Right forelimb (tissue), 1 donor: ENCODE measurements at places on chromosomes 2 and 18.

DNA sequence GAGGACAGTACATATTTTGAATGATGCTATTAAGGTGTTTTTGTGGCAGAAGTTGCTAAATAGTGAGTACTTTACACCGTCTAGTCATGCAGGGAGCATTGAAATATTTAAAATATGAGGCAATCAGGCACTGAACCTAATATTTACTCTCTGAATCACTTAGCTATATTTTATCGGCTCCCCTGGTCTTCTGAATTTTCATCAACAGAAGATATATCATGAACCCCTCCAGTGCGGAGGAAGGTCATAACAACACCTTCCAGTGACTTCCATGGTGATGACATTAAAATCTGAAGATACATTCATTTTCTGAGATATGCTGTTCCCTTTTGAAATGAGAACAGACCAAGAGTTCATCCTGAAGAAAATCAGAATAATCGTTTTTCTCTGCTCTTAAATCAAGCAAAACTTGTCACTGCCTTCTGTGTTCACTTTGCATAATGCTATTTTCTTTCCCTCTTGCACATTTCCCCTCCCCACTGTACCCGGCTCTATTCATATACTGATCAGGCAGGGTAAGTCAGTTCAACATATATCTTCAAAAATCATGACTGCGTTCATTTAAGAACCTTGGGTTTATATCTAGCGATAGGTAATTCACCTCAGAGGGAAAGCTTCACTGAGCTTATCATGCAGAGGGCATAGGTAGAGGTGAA is 729.9 kb upstream of the GYPC start:
- no peak for DNase-seq

DNA sequence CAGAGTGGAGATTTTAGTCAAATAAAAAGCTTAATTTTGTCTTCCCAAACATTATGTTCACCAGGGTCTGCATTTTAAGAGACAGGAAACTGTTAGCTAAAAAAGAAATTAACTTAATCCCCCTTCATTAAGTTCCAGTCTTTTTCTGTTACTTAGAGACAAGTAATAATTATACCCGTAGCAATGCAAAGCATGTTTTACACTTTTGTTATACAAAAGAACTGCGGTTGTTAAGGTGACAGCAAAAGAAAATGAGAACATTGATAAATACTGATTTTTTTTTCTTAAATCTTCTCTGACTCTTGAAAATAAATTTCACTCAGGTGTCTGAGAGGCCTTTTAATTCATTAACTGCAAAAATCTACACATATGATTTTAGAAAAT is 101.4 kb downstream of the MEIS1 start:
- no peak for DNase-seq

GRCh38 chr2:8028981-8029380 is 652.9 kb upstream of the ID2 start:
- DNase-seq, result no peak

DNA sequence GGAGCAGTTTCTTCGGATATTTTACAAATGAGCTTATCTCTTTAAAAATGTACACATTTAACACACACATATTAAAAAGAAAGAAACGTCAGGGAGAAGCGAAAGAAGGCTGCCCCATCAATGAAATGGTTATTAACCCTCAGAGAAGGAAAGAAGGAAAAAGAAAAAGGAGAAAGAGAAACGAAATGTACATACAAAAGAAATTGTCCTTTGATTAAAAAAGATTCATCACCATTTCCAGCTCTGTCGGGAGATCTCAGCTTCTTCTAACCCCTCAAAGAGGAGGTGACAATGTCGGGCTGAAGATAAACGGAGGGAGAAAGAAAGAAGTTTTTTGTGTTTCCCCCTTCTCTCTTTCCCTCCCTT is 1.5 kb downstream of the IKZF2 start:
- no peak for DNase-seq

GRCh38 chr2:203940039-203940438 is 3.5 kb downstream of the ICOS start:
- DNase-seq, result no peak

- DNase-seq, result no peak
Observed at GRCh38 chr2:201313362-201313761, 43.8 kb downstream of the FLACC1 start.

DNA sequence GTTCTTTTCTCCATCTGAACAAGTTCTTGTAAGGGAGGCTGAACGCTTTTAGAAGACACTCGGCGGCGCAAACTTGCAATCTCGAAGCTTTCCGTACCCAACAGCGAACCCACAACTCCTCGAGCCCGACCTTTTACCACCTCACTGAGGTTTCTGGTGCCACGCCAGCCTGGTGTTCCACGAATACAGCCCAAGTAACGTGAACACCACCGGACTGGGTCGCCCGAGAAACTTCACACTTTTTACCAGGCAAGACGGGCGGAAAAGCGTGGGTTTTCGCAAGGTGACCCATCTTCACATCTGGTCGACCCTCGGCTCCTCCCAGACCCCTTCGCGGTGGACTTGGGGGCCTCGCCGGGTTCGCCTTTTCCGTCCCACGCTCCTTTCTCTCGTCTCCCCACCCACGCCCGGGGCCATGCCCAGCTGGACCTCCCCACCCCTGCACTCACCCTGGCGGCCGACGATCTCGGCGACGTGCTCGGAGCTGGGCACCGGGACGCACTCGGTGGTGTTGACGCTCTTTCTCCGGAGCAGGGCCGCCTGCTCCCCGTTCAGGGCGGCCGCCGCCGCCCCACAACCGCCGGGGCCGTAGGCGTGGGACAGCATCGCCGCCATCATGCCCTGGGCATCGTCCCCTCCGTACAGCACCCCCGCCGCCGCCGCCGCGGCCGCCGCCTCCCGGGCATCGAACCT is 1.2 kb downstream of the MEX3C start:
- peak; percentile 77 for DNase-seq

DNA sequence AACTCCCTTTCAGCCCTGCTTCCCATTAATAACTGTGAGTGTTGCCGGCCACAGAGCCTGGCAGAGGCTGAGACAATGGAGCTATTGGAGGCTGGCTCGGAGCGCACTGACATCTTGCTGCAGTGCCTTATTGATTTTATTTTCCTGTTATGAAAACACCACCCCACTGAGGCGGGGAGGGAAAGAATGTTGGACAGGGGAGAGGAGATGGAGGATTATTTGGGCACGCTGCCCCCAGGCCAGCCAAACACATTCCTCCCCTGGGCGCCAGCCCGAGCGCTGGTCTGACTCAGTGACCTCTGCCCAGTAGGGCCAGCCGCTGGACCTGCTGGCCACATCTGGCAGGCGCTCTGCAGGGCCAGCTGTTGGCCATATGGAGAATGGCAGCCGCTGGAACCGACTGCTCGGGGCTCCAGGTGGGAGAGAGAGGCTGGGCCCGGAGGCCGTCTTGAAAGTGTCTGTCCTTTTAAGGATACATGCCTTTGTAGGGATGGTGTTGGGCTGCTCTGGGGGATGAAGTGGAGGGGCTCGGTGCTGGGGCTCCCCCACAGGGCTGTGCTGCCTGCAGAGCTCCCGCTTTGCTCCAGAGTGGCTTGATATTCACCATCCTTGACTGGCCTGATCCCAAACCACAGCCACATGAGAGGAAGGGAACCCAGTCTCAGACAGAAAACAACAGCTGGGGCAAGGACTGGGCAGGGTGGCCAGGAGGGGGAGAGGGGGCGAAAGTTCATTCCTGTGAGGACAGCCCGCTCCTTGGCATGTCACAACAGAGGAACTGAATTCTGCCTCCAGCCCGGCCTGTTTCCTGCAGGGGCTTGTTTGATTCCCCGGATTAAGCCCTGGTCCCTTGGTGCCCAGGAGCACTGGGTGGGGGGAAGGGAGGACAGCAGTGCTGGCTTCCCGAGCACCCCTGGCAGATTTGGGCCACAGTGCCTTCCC is 179.0 kb downstream of the KLHL29 start:
- peak; percentile 74 for DNase-seq

- no peak for DNase-seq
Observed at GRCh38 chr2:11788461-11789124, 42.2 kb downstream of the LPIN1 start.

- DNase-seq, result no peak
Observed at GRCh38 chr2:48588745-48589144, 28.9 kb upstream of the GTF2A1L start.

DNA sequence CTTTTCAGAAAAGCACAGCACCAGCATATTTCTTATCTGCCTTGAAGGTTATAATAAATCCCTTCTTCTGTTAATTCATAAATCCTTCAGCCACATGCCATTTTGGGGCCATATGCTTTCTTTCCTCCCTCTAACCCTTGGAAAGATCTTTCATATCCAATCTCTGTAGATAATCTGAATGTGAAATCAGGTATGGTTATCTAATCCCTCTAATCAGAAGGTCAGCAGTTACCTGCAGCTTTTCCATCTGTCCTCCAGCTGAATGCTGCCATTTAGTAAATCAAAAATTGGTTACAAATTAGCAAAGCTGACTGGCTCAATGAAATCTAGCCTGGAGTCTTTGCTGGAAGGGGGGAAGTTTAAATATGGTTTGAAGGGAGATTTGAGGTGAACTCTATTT is 230.5 kb downstream of the PIK3C3 start:
- DNase-seq, result no peak

DNA sequence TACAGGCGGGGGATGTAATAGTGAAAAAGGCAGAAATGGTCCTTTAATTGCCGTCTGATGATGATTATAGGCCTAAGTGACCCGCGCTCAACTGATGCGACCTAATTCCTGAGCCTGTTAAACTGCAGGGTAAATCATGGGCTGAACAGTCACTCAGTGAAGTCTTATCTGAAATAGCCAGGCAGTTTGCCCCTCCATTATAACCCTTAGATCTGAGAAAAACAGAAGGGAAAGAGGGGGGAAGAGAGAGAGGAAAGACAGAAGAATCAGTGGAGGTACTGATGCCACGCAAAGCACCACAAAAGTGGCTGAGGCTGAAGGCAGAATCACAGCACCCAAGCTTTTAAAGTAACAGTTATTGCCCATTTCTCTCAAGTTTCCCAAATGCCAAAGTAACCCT is 73.1 kb upstream of the DNMT3A start:
- no peak for DNase-seq

- no peak for DNase-seq
Observed at GRCh38 chr2:31428001-31428418, 13.5 kb upstream of the XDH start.

GRCh38 chr18:76357174-76357573 is 137.9 kb downstream of the ZNF516 start:
- no peak for DNase-seq

- DNase-seq, result no peak
Observed at GRCh38 chr2:238966072-238966937, 118.4 kb downstream of the TWIST2 start.

GRCh38 chr18:34339155-34339554 is 114.4 kb upstream of the NOL4 start:
- DNase-seq, result no peak

GRCh38 chr2:119028327-119029174 is 86.6 kb downstream of the MARCO start:
- no peak for DNase-seq

DNA sequence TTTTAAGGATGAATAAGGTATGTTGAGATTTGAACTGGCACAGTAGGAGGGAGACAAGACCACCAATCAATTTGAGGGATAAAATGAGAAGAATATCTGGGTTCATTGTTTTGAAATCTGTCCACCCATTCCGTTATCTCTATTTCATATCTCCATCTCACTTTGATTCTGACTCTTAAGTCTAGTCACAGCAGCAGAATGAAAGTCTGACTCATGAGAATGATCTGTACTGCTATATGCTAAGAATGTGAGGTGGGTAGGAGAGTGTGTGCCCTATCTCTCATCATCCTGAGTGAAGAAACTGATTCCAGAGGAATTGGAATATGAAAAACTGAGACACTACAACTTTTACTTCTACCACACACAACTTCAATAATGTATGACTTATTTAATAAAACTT is 1994.5 kb upstream of the PIK3C3 start:
- no peak for DNase-seq

DNA sequence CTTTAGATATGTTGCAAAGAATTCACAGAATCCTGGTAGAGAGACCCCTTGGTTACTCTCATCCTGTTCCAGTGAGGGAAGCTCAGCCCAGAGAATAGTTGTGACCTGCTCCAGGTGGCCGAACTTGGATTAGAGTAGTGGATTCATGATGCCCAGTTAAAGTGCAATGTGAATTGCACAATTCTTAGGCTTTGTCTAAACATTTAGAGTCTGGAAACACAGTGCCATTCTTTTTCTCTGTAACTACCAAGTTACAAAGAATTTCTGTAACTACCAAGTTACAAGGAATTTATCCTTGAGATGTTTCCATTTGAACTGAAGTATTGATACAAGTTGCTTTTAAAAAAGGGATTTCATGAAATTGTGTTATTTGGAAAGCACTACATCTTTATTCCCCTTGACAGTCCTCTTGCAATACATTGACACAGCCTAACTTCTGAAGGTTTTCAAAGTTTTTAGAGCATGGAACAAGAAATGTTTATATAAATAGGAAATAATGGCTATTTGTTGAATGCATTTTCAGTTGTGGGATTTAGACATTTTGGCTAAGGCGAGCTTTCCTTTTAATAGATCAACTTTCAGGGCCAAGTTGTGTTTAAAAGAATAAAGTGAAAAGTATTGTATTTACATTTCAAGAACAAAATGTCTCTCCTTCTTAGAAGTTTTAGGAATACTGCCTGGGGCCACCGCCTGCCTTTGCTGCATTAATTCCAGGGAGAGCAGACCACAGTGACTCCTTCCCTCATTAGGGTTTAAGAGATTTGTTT is 315.0 kb downstream of the LPIN1 start:
- no peak for DNase-seq

DNA sequence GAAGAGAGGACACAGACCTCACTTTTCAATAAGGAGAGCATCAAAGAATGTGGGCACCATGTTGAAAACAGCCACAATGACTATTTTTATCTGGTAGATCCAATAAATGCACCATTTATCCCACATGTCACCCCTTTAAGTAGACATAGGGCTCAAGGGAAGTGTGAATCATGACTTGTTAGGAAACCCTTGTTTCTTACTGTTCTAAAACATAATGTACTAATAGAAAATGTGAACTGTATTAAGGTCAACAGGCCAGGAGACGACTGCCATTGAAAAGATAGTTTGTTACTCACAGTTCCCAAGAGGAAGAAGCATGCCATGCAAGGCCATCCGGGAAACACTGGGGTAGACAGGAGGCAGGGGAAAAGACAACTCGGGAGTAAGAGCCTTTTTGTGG is 137.7 kb downstream of the EN1 start:
- DNase-seq, result no peak

GRCh38 chr2:74766780-74767179 is 67.1 kb upstream of the HK2 start:
- DNase-seq, result no peak

DNA sequence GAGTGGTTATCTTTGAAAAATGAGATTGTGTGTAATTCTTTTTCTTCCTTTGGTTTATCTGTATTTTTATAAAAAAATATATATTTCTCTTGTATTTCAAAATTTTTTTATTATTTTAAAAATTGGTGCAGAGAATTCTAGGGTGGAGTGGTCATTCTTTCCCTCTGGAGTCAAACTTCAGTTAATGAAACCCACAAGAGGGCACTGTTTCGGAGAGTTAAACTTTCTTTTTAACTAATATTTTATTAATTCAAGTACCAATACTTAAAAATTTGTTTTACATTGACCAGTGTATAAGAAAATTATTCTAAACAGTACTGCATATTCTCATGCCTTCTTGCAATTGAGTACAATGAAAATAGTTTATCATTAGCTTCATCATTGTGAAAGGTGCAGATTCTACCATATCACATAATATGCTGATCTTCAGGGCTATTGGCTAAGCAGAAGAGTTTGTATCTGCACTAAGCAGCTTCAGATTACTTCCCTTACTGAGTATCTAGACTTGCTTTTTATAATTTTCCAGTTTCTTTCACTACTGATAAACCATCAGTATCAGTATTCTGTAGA is 50.1 kb downstream of the HS1BP3 start:
- no peak for DNase-seq

- no peak for DNase-seq
Observed at GRCh38 chr18:50373561-50374219, 1.2 kb upstream of the SKA1 start.
